ENCODE measurements at places on chromosomes 2 and 18.

DNA sequence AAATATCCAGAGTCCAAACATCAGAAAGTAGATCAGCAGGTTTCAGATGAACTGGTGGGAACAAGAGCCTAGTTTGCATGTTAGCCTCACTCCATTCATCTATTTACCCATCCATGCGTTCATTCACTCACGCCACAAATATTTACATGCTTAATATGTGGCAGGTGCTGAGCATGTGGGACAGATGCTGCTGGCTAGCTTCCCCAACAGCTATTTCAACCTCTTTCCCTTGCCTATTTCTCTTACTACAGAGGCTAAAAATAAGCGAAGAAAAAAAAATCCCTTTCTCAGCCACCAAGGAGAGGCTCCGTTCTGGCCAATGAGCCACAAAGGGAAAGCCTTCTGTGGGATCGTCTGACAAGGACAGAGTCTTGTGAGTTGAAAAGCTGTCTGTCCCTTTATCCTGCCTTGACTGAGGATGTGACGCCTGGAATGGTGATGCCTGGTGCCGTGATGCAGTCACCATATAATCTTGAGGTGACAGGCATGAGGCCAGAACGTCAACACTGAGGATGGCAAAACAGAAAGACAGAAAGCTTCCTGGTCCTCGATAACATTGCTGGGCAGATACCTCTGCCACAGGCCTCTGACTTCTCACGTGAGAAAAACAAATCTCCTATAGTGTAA is 78.2 kb downstream of the KCTD1 start:
- no peak for DNase-seq

GRCh38 chr2:186427970-186428369 is 58.1 kb upstream of the ZC3H15 start:
- no peak for DNase-seq

- DNase-seq: no peak
Observed at GRCh38 chr2:70767079-70767698, 811 bp downstream of the ADD2 start.

DNA sequence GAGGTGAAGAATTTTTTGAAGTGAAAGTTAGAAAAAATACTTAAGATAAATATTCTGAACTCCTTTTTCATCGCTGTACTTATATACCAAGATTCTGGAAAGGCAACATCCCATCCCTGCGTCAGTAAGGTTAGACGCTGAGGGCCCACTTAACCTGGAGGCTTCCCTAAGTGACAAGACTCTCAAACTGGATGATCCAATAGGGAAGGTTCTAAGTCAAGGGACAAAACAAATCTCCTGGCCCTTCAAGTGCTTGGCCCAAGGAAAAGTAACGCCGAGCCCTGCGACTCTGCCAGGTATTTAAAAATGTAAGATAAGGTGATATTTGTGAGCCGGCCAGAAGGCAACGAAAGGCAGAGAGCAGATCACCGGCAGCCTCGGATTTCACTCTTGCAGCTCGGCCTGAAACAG is 1.3 kb downstream of the STK39 start:
- no peak for DNase-seq

DNA sequence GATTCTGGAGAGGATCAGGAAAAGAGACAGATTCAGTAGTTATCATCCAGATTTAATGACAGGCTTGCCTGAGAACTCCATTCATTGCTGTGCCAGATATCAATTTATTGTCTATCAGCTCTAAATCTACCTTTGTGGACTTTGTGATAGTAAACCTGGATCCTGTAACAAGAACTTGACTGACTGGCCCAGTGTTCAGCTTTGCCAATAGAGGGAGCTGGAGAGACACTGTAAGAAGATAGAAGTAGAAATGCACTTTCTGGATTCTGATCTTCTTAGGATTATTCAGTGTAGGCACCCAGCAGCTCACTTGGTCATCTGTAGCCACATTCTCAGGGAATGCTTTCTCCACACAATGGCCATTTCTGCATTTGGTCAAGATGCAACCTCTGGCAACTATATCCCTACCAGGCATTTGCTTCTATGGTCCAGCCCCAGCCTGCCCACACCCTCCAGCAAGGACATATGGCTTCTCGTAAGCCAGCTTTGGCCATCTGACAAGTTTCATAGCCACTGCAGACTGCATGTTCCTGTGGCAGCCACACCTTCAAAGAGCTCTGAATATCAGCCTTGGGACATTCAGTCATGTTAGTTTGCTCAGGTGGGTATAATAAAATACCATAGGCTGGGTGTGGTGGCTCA is 6.1 kb upstream of the SERPINB8 start:
- DNase-seq: peak; percentile 27

GRCh38 chr2:69572641-69573040 is 70.9 kb downstream of the AAK1 start:
- DNase-seq: no peak

- DNase-seq: no peak
Observed at GRCh38 chr2:173803449-173803848, 161.7 kb downstream of the SP3 start.

GRCh38 chr2:204108330-204108751 is 171.8 kb downstream of the ICOS start:
- peak; percentile 9 for DNase-seq

DNA sequence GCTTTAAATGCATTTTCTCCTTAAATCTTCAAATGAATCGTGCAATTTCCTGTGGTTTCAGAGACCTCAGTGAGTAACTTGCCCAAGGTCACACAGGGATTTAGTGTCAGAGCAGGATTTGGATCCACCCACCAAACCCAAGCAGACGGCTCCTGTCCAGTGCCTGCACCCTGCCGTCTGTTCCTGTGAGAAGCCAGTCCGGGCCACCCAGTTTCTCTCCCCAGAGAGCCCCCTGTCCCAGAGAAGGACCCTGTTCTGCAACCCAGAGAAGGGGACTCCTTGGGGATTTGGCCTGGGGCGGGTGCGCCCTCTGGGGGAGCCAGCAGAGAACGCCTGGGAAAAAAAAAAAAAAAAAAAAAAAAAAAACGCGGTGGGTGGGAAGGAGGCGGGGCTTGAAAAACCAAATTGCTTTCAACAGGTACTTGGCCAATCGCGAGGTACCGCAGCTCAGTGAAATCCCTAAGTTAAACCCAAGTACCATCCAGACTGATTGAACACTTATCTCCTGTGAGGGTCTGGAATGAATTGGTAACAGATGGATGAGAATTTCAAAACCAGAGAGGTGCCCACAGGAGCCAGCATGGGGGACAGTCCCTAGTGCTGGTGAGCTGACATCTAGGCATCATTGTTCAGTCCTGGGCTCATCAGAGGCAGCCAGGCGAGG is 30.9 kb upstream of the REEP1 start:
- peak; percentile 21 for DNase-seq

DNA sequence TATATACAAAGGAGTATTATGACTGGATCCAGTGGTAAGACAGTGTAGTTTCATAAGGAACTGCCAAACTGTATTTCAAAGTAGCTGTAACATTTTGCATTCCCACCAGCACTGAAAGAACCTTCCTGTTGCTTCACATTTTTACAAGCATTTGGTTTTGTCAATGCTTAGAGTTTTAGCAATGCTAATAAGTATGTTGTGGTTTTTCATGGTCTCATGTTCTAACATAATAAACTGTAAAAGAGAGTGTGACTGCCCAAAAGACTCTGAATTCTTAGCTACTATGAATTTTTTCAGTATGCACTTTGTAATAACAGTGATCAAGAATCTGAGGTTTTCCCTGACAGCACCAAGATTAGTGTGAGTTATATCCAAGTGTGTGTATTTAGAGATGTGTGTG is 604.2 kb downstream of the XIRP2 start:
- no peak for DNase-seq

GRCh38 chr2:176084611-176085119 is 903 bp upstream of the EVX2 start:
- no peak for DNase-seq

GRCh38 chr18:8084160-8084559 is 517.0 kb downstream of the PTPRM start:
- DNase-seq: no peak

DNA sequence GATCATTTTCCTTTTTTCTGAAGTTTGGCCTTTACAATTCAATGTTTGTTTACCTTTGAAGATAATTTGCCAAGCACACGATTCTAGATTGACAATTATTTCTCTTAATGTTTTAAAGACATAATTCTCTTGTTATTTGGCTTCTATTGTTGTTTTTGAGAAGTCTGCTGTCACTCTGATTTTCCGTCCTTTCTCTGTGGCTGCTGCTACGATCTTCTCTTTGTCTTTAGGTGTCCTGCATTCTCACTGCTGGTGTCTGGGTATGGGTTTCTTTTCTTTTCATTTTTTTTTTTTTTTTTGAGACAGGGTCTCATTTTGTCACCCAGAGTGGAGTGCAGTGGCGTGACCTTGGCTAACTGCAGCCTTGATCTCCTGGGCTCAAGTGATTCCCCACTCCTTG is 15.1 kb upstream of the FAM228A start:
- no peak for DNase-seq

DNA sequence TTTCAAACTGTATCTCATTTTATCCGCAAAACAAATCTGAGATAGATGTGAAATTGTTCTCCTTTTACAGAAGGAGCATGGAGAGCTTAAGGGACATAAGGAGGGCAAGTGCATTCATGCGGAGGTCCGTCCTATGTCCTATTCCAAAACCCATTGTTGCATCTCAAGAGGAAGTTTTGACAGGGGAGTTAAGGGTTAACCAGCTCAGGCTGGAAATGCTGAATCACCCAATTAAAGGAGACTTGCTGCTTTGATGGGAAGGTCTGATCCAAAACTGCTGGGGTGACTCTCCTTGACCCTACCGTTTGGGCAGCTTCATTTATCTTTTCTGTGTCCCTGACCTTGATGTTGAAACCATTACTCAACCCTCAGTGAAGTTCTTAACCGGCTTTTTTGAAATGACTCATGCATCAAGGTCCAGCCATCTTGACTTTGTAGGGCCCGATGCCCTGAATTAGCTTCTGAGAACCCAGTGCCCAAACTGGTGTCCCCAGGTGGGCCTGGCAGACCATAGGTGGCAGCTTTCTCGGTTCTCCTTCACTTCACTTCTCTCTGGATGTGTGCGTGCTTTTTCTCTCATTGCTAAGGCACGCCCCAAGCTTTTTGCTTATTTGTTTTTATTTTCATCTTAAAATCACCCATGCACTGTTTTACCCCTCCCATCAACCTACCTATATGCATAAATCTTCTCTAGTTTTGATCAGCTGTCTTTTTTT is 15.9 kb upstream of the TXNDC2 start:
- no peak for DNase-seq

GRCh38 chr2:112150447-112150846 is 12.3 kb downstream of the FBLN7 start:
- no peak for DNase-seq

GRCh38 chr2:120034621-120035020 is 21.7 kb downstream of the EPB41L5 start:
- DNase-seq: no peak

DNA sequence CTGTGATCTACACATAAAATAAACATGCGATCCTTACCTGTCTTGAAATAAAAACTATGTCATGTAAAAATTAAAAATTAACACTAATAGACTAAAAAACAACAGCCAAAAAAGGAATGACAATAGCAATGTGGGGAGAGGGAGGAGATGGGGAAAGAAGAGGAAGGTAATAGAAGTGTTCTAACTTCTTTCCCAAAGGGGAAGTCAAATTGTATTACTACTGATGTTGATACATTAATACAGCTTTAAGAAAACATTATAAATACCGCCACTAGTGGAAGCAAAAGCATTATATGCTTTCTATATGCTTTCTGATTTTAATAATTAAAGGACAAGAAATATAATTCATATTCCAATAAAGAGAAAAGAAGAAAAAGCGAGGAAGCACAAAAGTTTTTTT is 22.2 kb downstream of the ZNF516 start:
- DNase-seq: no peak

- DNase-seq: no peak
Observed at GRCh38 chr18:1075322-1075721, 170.7 kb downstream of the ADCYAP1 start.

GRCh38 chr2:234690569-234691213 is 193.8 kb upstream of the ARL4C start:
- no peak for DNase-seq

GRCh38 chr18:36041146-36041545 is 26.2 kb downstream of the RPRD1A start:
- DNase-seq: no peak

- no peak for DNase-seq
Observed at GRCh38 chr18:10216791-10217190, 237.6 kb upstream of the APCDD1 start.

DNA sequence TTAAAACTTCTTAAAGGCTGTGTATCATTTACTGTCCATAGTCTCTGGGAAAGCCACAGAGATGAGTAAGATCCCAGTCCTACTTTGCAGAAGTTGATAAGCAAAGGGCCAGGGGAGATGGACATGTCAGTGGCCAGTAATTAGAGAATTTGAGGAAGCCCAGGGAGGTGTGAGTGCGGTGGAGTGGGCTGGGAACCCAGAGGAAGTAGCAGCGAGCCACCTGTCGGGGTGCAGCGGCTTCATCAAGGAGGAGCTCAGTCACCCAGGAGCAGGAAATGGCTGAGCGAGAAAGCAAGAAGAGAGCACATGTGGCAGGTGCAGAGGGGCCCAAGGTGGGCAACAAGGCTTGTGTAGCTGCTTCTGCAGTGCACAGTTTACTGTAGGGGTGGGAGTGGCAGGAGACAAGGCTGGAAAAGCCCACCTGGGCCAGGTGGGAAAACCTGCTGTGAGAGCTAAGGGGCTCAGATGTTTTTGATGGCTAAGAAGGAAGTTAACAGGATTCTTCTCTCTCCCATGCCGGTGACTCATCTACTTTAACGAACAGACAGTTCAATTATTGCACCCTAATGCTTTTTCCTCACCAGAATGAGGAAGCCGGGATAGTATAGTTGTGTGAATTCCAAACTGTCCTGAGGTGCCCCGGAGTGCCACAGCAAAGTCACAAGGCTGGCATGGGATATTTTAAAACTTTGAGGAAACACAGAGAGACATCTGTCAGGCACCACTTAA is 34.8 kb upstream of the MGAT5 start:
- DNase-seq: no peak

- DNase-seq: no peak
Observed at GRCh38 chr18:77967791-77968190, 718.1 kb downstream of the GALR1 start.

- no peak for DNase-seq
Observed at GRCh38 chr2:162018530-162018929, 55.5 kb downstream of the DPP4 start.

- DNase-seq: no peak
Observed at GRCh38 chr2:218024336-218024735, 21.5 kb upstream of the TNS1 start.

DNA sequence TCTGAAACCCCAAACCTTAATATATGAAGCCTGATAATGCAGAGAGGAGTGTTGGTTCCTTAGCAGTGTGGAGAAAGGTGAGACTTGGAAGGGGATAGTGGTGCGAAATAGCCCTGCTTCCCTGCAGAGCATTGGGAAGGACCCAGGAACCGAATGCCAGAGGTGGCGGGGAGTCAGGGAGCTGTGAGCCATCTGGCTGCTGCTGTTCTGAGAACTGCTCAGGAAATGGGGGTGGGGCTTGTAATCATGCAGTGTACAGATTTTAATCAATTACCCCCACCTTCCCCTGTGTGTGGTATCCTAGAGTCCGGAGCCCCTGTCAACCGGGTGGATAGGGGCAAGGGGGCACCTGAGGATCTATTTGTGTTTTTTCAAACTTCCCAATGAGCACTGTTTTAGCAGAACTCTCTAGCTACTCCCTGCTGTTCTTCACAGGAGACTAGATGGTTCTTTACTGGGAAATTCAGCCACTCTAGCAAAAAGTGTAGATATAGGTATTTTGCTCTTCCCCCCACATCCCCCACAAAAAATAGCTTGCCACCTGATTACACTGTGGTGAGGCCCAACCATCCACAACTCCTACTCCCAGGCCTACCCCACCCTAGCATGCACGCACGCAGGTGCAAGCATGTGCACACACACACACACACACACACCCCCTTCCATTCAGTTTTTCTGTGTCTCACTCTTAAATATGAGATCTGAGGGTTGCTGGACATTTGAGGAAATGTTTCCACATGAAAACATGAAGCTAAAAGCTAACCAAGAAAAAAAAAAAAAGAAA is 30.1 kb upstream of the MBOAT2 start:
- no peak for DNase-seq
